ENCODE measurements at places on chromosomes 11 and 22.

GRCh38 chr11:10493041-10493663 lies 38.1 kb downstream of the AMPD3 start:
- no peaks in the 10 kb centered on the region for H3K27me3 ChIP-seq
- H3K4me3 ChIP-seq: no peak overlapping the region
- no peak for DNase-seq

DNA sequence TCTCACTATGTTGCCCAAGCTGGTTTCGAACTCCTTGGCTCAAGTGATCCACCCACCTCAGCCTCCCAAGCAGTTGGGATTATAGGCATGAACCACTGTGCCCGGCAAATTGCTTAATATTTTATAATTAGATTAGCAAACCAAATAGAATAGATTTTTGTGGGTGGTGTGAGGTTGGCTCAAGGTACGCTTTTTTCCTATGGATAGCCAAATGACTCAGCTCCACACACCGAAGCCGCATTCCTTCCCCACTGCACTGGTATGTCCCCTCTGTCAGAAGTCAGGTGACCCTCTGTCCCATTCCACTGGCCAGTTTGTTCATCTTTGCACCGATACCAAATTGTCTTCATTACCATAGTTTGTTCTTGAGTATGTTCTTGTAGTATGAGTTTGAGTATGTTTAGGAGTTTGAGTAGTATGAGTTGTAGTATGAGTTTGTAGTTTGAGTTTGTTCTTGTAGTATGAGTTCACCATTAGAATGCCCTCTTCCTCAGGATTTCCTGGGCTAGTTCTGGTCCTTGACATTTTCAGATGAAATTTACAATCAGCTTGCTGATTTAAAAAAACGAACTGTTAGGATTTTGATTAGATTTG lies 19.4 kb downstream of the SUSD2 start:
- H3K27me3 ChIP-seq: no peaks in the 10 kb centered on the region
- H3K4me3 ChIP-seq: peak overlapping the region; percentile 29
- peaks cover 95% of the 10 kb centered on the region for H3K4me1 ChIP-seq
- no peaks in the 10 kb centered on the region for H3K36me3 ChIP-seq
- peak overlapping the region; percentile 100 for H3K27ac ChIP-seq

- peak overlapping the region; percentile 49 for H3K27ac ChIP-seq
- peaks cover 38% of the 10 kb centered on the region for H3K4me1 ChIP-seq
- H3K36me3 ChIP-seq: no peaks in the 10 kb centered on the region
- no peak overlapping the region for H3K4me3 ChIP-seq
These were observed 31.9 kb upstream of the ATXN10 start for GRCh38 chr22:45639747-45640102.

DNA sequence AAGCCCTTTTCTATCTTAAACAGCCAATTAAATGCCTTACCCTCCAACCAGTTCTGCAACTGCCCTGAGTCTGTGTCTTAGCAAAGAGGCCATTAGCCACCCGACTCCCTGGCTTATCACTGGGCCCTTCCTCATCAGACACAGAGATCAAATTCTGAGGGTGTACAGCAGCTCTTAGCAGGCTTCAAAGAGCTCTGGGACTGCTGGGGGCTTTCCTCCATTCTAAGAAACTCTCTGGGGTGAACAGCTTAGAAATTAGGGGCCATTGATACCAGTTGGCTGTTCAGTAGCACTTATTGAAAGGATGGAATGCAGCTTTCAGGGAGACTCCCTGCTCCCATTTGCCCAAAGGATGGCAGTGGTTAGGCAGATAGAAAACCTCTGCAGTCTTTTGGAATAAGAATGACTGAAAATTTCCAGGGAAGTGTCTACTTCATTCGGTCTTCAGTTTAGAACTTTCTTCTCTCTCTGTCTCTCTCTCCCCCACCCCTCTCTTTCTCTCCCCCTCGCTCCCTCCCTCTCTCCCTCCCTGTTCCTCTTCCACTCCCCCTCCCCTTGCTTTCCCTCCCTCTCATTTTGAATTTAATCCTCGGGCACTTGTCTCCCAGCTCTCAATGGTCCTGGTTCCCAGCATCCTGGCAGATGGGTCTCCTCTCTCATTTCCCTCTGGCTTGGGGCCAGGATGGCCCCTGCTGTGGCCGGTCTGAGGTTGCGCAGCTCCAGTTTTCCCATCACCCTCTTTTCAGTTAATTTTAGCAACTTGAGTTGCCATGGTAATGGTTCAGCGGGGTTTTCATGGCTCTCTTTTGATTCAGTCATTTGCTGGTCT lies 76.4 kb downstream of the COMMD9 start:
- no peaks in the 10 kb centered on the region for H3K27me3 ChIP-seq

DNA sequence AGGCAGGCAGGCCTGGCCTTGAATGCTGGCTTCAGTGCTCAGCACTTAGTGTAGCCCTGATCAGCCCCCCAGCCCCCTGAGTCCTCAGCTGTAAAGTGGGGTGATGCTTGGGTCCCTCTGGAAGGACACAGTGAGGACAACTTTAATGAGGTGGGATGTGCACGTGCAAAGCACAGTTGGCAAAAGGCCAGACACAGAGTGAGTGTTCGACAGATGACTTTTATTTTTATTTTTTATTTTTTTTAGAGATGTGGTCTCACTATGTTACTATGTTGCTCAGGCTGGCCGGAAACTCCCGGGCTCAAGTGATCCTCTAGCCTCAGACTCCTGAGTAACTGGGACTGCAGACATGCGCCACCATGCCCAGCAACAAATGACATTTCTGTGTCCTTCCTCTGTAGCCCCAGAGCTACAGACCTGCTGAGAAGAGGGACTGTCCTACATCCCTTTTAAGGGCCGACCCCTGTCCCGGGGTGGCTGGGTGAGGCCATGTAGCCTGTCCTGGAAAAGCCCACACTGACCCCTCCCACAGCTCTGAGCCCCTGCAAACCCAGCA lies 6.9 kb upstream of the C11orf96 start:
- H3K27ac ChIP-seq: no peak overlapping the region
- no peak overlapping the region for H3K4me3 ChIP-seq
- no peaks in the 10 kb centered on the region for H3K36me3 ChIP-seq
- H3K27me3 ChIP-seq: no peaks in the 10 kb centered on the region
- DNase-seq: no peak

DNA sequence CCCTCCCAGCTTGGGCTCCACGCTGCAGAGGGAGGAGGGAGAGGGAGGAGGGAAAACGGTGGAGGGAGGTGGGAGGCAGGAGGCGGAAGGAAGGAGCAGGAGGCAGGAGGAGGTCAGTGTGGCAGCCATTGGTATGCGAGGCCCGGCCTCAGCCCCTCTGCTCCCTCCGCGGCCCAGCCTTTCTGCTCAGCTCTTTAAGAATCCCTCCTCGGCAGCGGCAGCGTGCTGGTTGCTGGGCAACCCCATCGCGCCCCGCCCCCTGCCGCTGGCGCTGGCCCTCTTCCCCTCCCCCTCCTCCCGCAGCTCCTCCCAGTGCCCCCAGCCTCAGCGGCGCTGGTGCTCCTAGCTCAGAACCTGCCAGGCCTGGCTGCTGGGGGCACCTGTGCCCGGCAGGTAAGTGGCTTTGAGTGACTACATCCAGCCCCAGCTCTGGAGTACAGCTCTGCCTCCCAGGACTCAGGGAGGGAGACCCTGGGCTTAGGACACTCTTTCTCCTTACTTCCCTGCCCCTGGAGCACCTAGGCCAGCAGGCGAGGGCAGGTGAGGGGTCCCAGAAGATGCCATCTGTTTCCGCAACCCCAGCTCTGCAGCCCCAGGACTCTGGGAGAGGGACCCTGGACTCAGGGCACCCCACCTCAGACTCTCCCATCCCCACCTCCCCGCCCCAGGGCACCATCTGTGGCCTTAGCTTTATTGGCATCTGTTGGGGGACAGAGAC lies 7.2 kb upstream of the FLRT1 start:
- no peak overlapping the region for H3K27ac ChIP-seq
- peaks cover 12% of the 10 kb centered on the region for H3K4me1 ChIP-seq
- H3K4me3 ChIP-seq: no peak overlapping the region
- no peaks in the 10 kb centered on the region for H3K27me3 ChIP-seq
- H3K36me3 ChIP-seq: no peaks in the 10 kb centered on the region

DNA sequence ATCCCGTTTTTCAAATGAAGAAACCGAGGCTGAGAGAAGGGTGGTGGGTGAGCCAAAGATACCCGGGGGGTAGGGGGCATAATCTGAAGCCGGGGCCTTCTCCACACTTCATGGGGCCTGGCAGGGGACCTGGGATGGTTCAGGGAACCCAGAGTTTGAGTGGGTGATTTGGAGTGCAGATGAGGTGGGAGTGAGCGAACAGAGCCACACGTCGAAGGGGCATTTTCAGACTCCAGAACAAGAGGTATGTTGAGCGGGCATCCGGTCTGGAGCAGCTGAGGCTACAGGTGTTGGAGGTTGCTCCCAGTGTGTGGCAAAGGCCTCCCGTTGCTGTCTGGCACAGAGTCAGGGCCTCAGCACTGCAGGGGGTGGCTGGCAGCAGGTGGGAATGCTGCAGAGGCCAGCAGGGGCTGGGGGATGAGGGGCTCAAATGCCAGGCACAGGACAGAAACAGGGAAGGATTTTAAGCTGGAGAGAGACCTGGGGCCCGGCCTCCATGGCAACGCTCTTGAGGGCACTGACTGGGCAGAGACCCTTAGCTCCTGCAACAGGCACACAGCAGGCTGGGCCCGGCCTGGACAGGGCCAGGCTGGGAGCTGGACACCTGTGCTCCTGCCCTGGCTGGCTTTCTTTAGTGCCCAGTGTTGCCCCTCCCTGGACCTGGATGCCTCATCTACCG lies 46.2 kb downstream of the WNT11 start:
- no peaks in the 10 kb centered on the region for H3K4me1 ChIP-seq
- no peaks in the 10 kb centered on the region for H3K27me3 ChIP-seq
- H3K4me3 ChIP-seq: no peak overlapping the region
- no peak for DNase-seq

GRCh38 chr22:24683691-24684090 lies 80.7 kb downstream of the GGT1 start:
- no peaks in the 10 kb centered on the region for H3K4me1 ChIP-seq
- no peaks in the 10 kb centered on the region for H3K36me3 ChIP-seq
- no peak overlapping the region for H3K27ac ChIP-seq
- H3K4me3 ChIP-seq: no peak overlapping the region

GRCh38 chr22:47055921-47056320 lies 293.5 kb downstream of the TBC1D22A start:
- H3K4me3 ChIP-seq: no peak overlapping the region
- H3K36me3 ChIP-seq: no peaks in the 10 kb centered on the region
- H3K4me1 ChIP-seq: no peaks in the 10 kb centered on the region
- H3K27me3 ChIP-seq: no peaks in the 10 kb centered on the region

GRCh38 chr11:74142624-74143023 lies 28.2 kb downstream of the C2CD3 start:
- H3K36me3 ChIP-seq: no peaks in the 10 kb centered on the region
- no peaks in the 10 kb centered on the region for H3K27me3 ChIP-seq
- no peak for DNase-seq
- H3K4me3 ChIP-seq: no peak overlapping the region
- peaks cover 49% of the 10 kb centered on the region for H3K4me1 ChIP-seq

GRCh38 chr11:104096900-104097299 lies 60.5 kb downstream of the DDI1 start:
- H3K4me3 ChIP-seq: no peak overlapping the region
- no peak for DNase-seq
- no peaks in the 10 kb centered on the region for H3K27me3 ChIP-seq
- H3K36me3 ChIP-seq: no peaks in the 10 kb centered on the region
- no peak overlapping the region for H3K27ac ChIP-seq

DNA sequence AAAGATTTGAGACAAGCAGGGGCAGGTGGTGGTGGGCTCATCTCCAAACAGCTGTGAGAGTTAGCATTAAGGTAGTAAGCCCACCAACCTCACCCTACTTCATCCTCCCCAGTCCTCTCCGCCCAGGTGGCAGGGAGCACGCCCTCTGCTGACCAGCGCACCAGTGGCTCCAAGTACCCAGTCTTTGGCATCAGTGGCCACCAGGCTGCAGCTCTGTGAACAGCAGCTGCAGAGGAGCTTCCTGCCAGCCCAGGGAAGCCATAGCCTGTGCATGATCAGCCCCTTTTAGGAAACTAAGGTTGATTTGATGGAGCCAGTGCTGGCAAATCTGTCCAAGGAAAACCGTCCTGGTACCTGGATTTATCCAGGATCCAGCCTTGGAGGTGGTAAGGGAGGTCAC lies 21.7 kb downstream of the CAVIN3 start:
- H3K4me3 ChIP-seq: no peak overlapping the region
- no peaks in the 10 kb centered on the region for H3K4me1 ChIP-seq
- peak; percentile 51 for DNase-seq
- no peaks in the 10 kb centered on the region for H3K36me3 ChIP-seq

- DNase-seq: no peak
- no peak overlapping the region for H3K4me3 ChIP-seq
- no peaks in the 10 kb centered on the region for H3K4me1 ChIP-seq
- no peak overlapping the region for H3K27ac ChIP-seq
- no peaks in the 10 kb centered on the region for H3K36me3 ChIP-seq
These were observed 334.8 kb downstream of the GUCY1A2 start for GRCh38 chr11:106683435-106683834.

- DNase-seq: no peak
- H3K27me3 ChIP-seq: no peaks in the 10 kb centered on the region
- peaks cover 7% of the 10 kb centered on the region for H3K4me1 ChIP-seq
These were observed at the start of gene NR1H3 for GRCh38 chr11:47257517-47258316. Gene NR1H3, plus strand, starts transcription at chr11:47257996. Its CDS starts 1,221 bp downstream, at chr11:47259217.

GRCh38 chr11:7143908-7144307 lies 55.1 kb downstream of the RBMXL2 start:
- no peaks in the 10 kb centered on the region for H3K36me3 ChIP-seq
- peak; percentile 8 for DNase-seq
- H3K27me3 ChIP-seq: peaks cover 29% of the 10 kb centered on the region
- no peak overlapping the region for H3K27ac ChIP-seq
- no peaks in the 10 kb centered on the region for H3K4me1 ChIP-seq

GRCh38 chr11:122004446-122004845 lies 111.6 kb downstream of the BLID start:
- H3K4me3 ChIP-seq: no peak overlapping the region
- no peaks in the 10 kb centered on the region for H3K4me1 ChIP-seq
- H3K27me3 ChIP-seq: no peaks in the 10 kb centered on the region
- no peak for DNase-seq
- H3K27ac ChIP-seq: no peak overlapping the region
- 0 out of 2 replicates have a peak, but pooled peaks cover 2% of the 10 kb centered on the region for H3K36me3 ChIP-seq

DNA sequence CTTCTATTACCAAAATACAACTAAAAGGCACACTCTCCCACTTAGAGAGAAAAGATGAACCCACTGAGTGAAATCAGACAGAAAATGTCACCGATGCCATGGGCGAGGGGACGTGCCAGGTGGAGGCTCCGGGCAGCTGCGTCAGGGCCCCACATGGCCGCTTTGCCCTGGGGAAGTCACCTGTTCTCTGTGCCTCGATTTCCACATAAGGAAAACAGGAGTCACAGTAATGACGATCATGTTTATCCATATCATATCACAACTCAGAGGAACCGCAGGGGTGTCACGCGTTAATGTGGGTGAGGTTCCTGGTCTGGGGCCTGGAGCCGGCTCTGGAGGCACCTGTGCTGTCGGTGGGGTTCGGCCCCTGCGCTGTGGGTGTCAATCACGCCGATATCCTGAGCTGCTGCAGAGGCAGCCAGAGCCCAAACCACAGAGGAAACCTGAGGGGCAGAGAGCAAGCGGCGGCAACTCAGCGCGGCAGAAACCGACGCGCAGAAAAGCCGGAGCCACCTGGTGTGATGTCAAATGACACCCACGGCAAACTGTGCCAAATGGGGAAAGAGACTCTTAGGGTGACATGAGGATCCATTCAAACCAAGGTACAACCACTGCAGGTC lies 243.7 kb downstream of the BRD1 start:
- H3K4me3 ChIP-seq: no peak overlapping the region
- no peaks in the 10 kb centered on the region for H3K27me3 ChIP-seq
- no peak for DNase-seq
- no peaks in the 10 kb centered on the region for H3K4me1 ChIP-seq
- no peaks in the 10 kb centered on the region for H3K36me3 ChIP-seq
- H3K27ac ChIP-seq: no peak overlapping the region

- no peak for DNase-seq
- H3K27me3 ChIP-seq: no peaks in the 10 kb centered on the region
- H3K36me3 ChIP-seq: no peaks in the 10 kb centered on the region
- H3K4me1 ChIP-seq: no peaks in the 10 kb centered on the region
- no peak overlapping the region for H3K27ac ChIP-seq
These were observed 33.9 kb downstream of the BCL2L13 start for GRCh38 chr22:17672417-17672991.

All from HCT116 (cell line).